Suppressor macrophage (primary cell): ENCODE measurements at places on chromosomes 2 and 18.

- DNase-seq: peak; percentile 91
These were observed 9.2 kb upstream of the IL1A start for GRCh38 chr2:112793449-112793978.

DNA sequence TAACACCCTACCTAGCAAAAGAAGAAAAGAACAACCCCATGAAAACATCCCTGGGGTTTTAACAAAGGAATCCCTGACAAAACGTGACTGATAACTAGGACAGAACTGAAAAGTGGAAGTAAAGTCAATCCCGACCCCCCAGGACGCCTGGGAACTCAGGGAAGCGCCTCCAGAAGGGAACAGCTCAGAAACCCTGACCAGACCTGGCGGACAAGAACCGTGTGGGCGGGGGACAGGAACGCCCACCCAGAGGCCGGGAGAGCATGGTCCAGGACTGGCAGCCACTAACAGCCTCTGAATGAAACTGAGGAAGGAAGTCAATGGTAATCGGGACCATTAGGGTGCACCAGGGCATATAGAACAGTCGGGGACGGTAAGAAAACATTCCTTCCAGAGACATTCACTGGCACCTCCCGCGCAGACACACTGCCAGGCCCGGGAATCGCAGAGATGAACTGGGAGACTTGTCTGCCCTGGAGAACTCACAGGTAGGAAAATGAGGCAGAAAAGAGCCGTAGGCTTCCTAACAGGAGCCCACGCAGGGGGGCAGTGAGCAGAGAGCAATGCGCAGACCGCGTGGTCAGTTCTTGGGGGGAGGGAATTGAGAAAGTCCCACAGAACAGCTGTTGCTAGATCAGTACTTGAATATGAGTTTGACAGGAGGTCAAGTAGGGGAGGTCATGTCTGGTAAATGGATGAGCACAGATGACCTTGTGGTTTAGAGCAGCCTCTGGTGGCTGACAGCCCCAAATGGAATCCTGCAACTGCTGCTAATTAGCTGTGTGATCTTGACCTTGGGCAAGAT is 1.3 kb upstream of the TBC1D8 start:
- peak; percentile 87 for DNase-seq

DNA sequence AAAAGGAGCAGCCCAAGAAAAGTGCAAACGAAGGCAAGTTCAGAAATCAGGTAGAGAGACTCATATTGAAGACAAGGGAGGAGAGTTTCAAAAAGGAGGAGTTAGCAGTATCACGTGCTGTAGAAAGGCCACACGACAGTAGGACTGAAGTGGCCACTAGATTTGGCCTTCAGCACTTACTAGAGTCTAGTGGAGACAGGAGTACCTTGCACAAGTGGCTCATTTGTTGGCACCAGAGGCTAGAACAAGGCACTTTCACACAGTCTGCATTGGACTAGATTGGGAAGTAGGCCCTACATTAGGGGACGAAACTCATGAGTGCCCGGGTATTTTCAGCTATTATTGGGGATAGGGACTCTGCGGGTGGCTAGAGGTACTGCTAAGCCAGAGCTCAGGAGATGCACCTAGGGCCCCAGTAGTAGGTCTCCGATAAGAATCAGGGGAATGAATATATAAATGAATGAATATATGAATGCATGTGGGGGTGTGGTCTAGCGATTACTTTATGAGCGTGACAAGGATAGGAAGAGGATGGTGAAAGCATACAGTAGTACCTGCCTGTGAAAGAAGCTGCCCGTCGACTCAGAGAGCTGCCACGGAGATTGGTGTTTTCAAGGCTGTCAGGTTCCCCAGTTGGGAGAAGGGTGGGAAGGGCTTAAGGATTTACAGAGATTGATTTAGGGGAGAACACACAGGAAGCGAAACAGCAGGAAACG is 1.4 kb upstream of the NCOA1 start:
- no peak for DNase-seq

DNA sequence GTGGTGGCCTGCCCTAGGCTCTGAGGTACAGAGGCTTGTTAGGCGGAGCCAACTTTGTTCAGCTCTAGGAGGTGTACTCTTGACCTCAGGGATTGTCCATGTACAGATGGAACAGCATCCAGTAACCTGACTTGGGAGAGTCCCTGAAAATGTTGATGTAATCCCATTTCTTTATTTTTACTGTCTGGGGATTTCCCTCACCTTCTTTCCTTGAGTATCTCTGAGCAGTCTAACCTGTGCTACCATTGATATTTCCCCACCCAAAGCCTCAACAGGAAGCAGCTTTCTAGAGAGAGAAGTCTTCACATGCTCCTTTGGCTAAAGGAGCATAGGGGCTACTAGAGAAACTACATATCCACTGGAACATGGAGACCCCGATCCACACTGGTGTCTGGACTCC is 10.4 kb downstream of the IL36A start:
- no peak for DNase-seq

DNA sequence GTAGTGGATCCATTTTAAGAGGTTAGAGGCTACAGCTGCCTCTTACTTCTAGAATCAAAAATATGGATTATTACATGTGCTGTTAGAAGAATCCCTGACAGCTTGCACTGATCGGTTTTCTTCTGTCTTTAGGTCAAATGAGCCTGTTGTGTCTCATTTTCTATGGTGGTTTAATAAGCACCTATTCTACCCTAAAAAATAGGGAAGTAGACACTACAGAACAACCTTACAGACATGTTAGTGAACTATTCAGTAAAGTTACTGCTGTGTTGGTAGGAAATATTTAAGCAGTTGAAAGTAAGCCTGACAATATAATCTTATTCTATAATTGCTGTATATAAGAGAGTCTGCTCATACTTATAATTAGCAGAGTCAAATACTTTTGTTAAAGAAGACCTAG is 168.5 kb upstream of the NOSTRIN start:
- no peak for DNase-seq

DNA sequence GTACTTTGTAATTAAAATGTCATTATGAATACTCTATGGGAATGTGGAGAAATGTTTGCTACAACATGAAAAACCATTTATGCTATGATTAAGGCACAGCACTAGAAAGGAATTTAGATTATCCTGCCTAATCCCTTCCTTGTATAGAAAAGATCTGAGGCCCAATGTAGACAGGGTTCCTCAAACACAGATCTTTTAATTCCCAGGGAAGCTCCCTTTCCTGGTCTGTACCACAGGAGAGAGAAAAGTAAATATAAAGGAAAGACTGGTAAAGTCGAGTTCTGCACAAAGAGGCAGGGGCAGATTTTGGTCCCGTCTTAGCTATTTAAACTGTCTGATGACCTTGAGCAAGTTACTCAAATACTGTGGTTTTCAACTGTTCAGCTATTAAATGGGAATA is 84.7 kb downstream of the ICA1L start:
- DNase-seq: no peak

DNA sequence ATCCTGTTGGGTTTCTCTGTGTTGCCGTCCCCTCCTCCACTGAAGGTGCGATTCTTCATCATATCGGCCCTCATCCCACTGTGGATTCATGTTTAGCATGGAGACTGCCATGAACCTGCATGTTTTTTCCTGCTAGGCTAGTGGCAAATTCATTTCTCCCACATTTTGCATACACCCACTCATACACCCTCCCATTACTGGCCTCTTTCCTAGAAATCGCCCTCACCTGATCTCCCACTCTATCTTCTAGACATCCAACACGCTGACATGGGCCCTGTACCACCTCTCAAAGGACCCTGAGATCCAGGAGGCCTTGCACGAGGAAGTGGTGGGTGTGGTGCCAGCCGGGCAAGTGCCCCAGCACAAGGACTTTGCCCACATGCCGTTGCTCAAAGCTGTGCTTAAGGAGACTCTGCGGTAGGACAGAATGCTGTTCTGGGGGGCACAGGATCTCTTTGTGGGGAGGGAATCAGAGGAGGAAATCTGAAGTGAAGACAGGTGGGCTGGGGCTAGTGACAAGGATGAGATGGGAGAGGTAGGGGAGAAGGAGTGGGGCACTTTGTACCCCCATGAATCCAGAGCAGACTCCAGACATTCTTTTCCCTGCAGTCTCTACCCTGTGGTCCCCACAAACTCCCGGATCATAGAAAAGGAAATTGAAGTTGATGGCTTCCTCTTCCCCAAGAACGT is 17.7 kb downstream of the PRKAG3 start:
- DNase-seq: no peak

GRCh38 chr2:110650346-110650745 is 27.5 kb downstream of the BUB1 start:
- no peak for DNase-seq

GRCh38 chr2:211513446-211513845 is 957.0 kb downstream of the CPS1 start:
- DNase-seq: no peak

GRCh38 chr18:10705786-10706185 is 180.0 kb downstream of the NAPG start:
- DNase-seq: no peak

DNA sequence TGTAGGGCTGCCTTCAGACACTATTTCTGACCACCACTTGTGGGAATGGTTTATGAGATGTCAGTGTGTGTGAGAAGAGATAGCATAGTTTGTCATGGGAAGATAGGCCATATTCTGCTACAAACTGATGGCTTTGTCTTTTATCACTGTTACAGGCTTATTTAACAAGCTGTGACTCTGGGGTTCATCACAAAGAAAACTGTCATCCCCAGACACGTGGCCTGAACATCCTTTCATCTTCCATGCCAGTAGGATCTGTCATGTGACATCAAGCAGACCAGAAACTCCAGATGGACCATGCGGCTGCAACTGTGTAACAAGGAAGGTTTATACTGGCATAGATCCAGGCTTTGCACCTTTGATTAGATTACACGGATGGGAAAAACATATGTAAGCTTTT is 128.6 kb upstream of the KCNH7 start:
- DNase-seq: no peak

DNA sequence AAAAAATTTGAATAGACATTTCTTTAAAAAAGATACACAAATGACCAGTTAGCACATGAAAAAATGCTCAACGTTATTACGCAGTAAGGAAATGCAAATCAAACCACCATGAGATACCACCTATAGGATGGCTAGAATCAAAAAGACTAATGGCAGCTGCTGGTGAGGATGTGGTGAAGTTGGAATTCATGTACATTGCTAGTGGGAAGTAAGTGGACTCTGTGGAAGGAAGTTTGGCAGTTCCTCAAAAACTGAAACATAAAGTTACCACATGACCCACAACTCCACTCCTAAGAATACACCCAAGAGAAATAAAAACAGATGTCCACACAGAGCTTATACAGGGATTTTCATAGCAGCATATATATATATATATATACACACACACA is 51.2 kb downstream of the MBP start:
- peak; percentile 89 for DNase-seq

- no peak for DNase-seq
These were observed 60.3 kb upstream of the CREB1 start for GRCh38 chr2:207469451-207469850.

DNA sequence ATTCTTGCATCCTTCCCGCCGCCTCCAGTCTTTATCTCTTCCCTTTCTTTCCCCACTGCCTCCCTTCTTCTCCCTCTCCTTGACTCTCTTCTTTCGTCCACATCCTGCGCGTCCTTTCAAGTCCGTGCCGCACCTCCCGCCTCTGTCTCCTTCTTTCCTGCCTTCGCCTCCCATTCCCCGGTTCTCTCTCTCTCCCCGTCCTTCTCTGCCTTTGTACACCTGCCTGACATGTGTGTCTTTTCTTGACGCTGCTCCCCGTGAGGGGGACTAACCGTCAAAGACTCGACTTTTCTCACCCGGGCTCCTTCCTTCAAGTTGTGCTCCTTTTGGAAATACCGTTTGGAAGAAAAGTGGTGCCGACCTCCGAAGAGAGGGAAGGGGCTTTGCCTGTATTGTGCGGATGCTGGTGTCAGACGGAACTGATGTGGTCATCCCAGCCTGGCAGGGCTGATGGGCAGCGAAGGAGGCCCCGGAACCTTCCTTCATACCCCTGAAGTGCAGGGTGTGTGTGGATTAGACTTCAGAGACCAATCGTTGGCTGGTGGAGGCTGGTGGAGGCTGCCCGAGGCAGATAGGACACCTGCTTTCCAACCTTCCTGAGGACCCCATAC is 879 bp downstream of the TMEM178A start:
- DNase-seq: no peak

DNA sequence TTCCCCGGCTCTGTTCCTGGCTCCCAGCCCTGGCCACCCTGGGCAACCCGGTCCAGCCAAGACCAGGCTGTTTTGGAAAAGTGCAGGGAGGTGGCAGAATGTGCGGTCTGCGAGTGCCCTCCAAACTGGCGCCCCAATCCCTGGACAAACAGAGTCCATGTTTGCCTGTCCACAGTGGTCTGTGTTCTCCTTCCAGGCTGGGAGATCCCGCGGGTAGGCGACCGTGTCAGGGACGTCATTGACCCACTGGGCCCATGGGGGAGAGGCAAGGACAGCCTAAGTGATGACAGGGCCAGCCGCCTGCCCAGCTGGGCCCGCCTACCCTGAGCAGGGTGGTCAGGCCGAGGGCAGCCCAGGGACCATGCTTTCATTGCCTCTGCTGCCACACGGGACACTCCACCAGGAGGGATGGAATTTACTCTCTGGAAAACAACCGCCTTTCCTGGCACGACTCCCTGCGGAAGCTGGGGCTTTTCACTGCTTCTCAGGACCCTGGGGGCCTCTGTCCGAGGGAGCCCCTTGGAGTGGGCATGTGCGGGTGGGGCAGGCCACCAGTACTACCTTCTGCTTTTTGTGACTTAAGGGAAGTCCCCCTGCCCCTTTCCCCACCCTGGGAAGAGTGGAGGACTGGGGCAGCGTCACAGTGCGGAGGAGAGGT is 20.1 kb downstream of the CYP26B1 start:
- DNase-seq: no peak

GRCh38 chr2:179218848-179219594 is 45.6 kb downstream of the SESTD1 start:
- peak; percentile 82 for DNase-seq

- DNase-seq: no peak
These were observed 29.0 kb downstream of the ZC3H6 start for GRCh38 chr2:112304298-112304941.

- DNase-seq: no peak
These were observed 463.3 kb upstream of the CELF4 start for GRCh38 chr18:38028946-38029345.

DNA sequence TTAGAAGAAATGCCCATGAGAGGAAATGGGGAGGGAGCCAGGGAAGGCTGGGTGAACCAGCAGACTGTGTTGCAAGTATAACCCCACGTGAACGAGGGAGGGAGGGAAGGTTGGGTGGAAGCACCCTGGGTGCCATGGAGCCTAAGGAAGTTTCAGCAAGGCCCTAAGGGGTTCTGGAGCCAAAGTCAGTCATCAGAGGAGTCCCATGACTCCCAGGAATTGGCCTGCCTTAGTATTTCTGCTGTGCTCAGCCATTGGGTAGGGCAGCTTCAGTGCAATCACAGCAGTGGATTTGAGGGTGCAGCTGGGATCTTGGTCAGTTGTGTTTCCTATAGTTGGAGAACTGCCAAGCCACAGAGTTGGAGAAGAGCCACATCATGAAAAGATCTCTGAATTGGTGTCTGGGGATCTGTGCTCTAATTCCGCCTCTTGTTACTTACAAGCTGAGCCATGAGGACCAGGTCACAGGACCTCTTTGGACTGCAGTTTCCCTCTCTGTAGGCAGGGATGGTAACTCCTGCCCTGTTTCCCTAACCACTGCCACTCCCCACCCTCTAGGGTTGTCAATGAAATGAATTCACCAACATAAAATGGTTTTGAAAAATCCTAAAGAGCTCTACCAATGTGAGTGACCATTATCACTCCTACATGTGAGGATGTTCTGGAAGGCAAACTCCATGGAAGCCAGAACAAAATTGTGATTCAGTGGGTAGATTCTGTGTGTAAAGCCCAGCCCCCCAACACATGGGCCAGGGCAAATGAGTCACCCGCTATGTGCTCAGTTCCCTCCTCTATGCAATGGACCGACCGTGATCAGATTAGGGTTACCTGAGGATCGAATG is 108.9 kb downstream of the CLIP4 start:
- peak; percentile 97 for DNase-seq
